ENCODE measurements at places on chromosomes 2 and 18.

- no peak for DNase-seq
Observed at GRCh38 chr2:199144036-199144435, 313.7 kb downstream of the SATB2 start.

DNA sequence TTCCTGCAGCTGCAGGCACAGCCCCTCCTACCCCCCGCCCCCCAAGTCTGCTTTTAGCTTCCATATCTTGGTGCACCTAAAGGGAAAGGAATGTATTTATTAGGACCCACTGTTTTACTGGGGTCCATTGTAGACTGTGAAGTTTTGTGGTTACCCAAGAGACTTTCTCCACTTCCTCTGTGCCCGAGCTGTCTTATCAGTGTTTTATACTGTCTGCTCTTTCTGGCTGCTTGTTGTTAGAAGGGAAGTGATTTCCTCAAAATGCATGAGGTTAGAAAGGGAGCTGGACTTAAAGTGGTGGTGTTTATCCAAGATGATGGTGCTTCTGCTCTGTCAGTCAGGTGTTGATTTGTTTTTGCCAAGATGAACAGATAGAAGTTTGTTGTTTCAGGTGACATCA is 85.0 kb downstream of the PTH2R start:
- no peak for DNase-seq

GRCh38 chr2:150916467-150917396 is 344.9 kb downstream of the RBM43 start:
- DNase-seq, result peak; percentile 50

DNA sequence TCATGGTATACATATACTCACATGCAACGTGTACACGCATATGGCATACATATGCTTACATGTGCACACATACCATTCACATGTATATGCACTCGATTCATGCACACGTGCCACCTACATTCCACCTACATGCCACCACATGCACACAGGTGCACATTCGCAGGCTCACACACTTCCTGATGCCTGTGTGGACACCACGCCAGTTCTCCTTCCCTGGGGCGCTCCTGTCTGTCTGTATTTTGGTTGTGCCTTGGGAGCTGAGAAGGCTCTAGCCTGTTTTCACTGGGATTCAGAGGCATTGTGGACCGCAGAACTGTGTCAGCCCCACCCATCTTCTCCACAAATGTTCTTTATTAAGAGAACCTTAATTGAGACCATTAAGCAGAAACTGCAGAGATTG is 96.6 kb upstream of the CTDP1 start:
- no peak for DNase-seq

DNA sequence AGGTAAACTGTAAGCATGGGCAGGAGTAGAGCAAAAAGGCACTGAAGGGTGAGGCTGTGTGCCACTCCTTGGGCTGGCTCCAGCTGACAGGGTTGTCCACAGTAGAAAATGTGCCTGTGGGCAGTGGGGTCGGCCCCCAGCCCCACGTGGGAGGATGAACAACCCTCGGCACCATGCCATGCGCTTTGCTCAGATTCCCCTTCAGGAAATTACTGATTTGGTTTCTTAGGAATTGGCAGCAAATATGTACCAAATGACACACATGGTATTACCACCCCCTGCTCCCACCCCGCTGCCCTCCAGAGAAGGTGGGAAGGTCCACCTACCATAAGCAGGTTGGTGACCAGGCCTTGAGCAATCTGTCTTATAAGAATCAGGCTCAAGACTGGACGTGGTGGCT is 13.6 kb downstream of the ADCY3 start:
- DNase-seq, result no peak

DNA sequence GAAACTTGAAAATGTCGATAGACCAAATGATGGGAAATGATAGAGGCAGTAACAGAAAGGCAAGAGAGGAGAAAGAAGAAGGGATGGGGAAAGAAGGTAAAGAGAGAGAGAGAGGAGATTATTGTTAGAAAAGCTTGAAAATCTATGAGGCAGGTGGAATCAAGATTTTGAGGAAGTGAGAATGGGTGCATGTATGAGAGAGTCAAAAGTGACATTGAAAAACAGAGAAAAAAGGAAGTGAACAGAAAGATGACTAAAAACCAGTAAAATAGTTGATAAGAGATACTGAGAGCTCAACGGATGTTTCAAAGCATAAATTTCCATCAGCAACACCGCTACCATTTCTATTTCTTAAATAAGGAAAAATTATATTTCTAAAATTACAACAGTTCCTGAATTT is 327.4 kb upstream of the CWC22 start:
- no peak for DNase-seq

- peak; percentile 99 for DNase-seq
Observed at GRCh38 chr2:17540093-17540812, at the start of gene VSNL1. Gene VSNL1, plus strand, starts transcription at chr2:17540696. Its CDS starts 51,379 bp downstream, at chr2:17592075.

DNA sequence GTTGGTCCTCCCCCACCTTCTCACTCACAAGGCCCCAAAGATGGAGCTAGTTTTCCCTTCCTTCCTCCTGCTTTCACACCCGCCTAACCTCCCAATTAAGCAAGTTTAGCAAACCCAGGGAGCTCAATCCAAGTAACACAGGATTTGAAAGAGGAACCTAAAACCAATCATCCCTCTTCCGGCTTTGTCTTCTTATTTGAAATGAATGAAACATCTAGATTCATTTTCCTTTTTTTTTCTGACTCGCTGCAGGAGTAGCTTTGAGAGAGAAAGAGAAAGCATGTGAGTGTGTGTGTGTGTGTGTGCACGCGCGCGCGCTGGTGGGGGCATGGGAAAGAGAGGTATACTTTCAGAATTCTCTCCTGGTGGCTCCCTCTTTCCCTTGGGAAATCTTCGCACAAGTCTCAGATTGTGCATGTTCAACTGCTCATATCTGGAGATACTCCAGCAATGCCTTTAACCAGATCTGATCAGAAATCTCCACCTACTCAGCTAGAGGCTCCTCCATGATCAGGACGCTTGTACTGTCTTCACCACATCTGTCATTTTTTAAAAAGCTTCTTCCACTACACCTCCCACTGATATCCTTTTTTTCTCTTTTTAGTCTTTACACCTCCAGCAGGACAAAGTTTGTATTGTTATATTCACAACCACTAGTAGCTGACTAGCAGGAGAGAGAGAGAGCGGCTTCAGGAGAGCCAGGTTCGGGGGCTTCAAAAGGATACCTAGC is 1.7 kb downstream of the SLC8A1 start:
- peak; percentile 81 for DNase-seq

DNA sequence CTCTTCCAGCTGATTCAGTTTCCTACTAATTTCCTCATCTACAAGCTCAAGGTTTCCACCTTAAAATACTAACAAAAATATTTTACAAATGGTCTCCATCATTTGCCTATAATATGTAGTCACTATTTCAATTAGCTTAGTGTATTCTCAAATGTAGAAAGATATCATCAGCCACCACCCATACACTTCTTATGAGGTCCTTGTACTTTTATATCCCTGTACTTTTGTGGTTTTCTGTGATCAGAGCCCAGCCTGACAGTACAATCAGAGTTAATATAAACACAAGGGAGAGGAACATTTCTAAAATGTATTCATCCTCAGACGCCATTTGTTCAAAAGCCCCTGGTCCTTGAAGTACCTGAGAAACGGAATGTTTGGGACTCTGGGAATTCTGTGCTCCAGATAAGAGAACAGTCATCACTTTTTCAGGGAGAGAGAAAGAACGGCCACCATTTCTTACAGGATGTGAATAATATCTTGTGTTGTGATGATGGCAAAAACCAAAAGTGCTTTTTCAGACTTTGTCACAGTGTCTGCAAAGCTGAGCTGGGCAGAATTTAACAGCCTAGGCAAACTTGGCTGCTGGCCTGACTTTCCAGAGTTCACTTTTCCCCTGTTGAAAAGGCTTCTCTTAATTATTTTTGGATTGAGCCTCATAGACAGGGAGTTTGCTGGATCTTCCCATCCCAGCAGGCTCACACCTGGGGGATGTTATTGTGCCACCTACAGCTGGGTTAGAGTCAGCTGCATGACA is 361.7 kb upstream of the ACVR2A start:
- DNase-seq, result no peak

DNA sequence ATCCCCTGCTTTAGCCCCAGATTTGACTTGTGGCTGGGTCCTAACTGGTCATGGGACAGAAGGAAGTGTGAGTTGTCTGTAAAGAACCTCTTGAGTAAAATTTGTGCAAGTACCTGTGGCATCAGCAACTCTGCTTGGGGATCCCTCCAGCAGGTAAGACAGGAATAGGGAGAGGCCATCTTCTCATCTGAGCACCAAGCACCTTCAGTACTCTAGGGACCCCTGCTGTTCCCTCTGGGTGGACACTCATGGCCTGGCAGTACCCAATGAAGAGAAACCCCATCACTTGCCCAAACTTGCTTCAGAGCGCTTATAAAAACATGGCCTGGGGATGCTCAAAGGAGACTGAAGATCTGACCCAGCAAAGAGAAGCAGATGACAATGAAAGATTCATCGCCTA is 297.8 kb downstream of the SP3 start:
- no peak for DNase-seq
